ENCODE measurements at places on chromosomes 6 and 20.
A peak's percentile ranks its signal among the peaks of the same experiment; 100 is the strongest.

GRCh38 chr6:86934365-86934764 lies 3.0 kb upstream of the HTR1E start:
- no peak for DNase-seq

GRCh38 chr20:48866936-48867335 lies 39.1 kb upstream of the PREX1 start:
- no peak for DNase-seq

DNA sequence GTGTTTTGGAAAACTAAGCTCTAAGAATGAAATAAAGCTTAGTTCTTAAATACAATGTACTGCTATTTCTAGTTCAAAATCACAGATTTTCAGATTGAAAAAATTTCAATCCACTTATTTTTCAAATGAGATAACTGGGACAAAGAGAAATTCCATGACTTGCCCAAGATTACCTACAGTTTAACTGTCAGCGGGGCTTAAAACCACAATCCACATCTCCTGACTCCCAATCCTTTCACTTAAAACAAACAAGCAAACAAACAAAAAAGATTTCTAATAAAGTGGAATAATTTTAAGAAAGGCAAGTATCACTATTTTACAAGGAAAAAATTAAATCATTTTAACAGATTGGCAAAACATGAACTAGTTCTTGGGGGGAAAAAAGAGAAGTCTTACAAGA lies 4.2 kb downstream of the PHIP start:
- DNase-seq: no peak

DNA sequence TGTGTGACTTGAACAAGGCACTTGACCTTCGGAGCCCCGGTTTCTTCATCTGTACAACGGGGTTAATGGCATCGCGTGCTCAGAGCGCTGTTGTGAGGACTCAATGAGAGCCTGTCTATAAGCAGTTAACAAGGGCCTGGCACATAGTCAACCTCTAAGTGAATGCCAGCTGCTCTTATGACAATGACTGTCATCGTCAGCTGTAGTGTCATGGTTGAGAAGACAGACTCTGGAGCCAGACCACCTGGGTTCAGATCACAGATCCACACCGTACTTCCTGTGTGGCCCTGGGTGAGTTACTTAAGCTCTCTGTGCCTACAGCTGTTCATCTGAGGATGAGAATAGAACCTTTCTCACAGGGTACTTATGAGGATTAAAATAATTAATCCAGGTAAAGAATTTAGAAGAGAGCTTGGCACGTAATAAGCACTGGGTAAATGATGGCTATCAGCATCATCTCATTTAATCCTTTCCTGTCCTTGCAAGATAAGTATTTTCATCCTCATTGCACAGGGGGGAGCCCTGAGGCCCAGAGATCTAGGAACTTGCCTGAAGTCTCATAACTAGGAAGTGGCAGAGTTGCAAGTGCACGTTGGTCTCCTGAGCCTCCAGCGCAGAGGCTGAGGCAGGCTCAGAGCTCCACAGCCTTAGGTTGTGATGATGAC lies 105.3 kb downstream of the EYA2 start:
- DNase-seq: no peak

DNA sequence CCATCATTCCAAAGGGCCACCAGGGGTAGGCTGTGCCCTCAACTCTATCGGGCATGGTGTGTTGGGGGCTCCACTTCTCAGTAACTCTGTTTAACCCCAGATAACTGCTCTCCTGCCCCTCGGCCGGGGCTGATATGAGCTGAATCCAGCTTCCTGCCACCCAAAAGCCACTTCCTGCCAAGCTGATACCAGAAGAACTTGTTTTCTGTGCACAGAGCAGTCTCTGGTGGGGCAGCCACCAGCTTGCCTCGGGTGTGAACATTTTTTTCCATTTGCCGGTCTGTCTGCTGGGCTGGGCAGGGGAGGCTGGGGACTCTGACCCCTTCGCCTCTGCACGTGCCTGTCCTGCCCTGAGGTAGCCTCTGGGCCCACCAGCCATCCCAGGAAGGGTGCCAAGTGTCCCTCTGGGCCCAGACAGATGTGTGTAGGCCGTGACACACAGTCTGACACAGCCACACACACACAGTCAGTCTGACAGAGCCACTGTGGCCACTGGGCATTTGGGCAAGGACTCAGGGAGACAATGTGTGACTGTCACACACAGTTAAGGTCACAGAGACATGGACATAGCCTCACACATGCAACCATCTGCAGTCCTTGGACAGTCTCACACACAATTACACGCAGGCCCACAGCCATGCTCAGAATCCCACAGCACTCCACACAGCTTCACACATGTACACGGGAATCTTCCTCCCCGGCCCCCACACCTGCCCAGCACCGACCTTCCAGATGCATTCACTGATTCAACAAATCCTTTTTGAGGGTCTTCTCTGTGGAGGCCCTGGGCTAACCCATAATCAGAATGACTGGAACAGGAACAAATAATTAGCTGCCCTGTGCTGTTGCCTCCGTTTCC lies 45.1 kb downstream of the NOL4L start:
- peak; percentile 73 for DNase-seq

- no peak for DNase-seq
These were observed 6.1 kb upstream of the LEMD2 start for GRCh38 chr6:33794910-33795623.

All from naive thymus-derived CD4-positive, alpha-beta T cell (primary cell).